ENCODE measurements at places on chromosomes 5 and 9.

DNA sequence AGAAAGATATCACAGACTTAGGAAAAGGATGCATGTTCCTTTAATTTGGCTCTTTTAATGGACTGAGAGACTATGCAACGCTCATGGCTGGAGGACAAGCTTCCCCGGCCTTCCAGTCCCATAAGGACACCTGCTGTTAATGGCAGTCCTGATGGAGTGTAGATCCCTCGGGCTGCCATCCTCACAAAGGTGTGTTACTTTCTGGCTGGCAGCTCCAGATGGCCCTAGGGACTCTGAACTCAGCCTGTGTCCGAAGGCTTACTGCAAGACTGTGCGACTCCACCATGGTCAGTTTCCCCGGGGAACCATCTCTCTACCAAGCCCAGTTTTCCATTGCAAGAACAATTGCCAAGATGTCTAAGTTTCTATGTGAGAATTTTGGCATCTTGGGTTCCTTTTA lies 25.5 kb upstream of the KCNIP1 start:
- DNase-seq: no peak

GRCh38 chr5:79518718-79519117 lies 4.8 kb upstream of the HOMER1 start:
- DNase-seq: no peak

DNA sequence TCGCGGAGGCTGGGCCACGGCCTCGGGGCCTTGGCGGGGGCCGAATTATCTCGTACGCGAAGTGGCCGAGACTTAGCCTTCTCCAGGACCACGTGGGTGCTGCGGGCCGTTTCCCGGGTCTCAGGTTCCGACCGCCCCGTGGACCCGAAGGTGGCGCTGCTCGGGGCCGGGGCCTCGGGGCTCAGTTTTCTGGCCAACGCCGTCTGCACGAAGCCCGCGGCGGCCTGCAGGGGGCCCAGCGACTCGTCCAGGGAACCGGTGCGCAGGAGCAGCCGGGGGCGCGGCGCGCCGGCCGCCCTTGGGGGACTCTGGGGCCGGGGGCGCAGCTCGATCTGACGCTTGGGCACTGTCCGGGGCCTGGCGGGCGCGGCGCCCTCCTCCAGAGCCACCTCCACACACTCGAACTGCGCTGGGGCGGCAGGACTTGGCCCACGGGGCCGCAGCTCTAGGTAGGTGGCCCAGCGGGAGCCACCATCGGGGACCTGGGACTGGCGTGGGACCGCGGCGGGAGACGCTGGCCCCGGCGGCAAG lies 716 bp downstream of the PROB1 start:
- DNase-seq: peak; percentile 59

- DNase-seq: no peak
These were observed 4.8 kb upstream of the DIAPH1 start for GRCh38 chr5:141623611-141624010.

GRCh38 chr5:137263371-137264005 lies 235.6 kb downstream of the SPOCK1 start:
- no peak for DNase-seq

- DNase-seq: peak; percentile 53
These were observed 27.4 kb downstream of the SNX30 start for GRCh38 chr9:112777914-112778313.

GRCh38 chr5:7541898-7542297 lies 146.0 kb downstream of the ADCY2 start:
- DNase-seq: no peak

- no peak for DNase-seq
These were observed 61.4 kb upstream of the NFIL3 start for GRCh38 chr9:91485006-91485405.

GRCh38 chr9:81855538-81855937 lies 72.7 kb upstream of the SPATA31D4 start:
- no peak for DNase-seq

DNA sequence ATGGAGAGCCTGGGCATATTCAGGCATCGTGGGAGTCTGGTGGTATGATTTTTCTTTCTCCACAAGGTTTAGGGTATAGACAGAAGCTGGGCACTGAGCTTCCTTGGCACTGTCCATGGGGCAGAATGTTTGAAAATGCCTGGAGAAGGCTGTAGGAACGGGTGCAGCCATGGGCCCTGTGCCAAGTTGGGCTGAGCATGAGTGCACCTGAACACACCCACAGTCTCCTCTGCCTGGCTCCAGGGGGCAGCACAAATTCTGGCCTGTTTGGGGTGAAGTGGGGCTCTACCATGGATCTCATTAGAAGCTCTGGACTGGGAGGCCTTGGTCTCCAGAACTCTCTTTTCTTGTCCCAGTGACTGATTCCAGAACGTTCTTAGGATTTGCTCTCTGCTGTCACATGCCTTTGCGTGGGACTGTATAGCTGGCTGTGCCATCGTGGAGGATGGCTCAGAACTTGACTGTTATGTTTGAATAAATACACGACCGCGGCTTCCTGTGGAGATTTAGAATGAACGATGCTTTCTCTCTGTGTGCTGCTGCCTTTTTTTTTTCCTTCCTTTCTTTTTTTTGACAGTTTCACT lies 229.8 kb downstream of the FANCC start:
- DNase-seq: no peak

DNA sequence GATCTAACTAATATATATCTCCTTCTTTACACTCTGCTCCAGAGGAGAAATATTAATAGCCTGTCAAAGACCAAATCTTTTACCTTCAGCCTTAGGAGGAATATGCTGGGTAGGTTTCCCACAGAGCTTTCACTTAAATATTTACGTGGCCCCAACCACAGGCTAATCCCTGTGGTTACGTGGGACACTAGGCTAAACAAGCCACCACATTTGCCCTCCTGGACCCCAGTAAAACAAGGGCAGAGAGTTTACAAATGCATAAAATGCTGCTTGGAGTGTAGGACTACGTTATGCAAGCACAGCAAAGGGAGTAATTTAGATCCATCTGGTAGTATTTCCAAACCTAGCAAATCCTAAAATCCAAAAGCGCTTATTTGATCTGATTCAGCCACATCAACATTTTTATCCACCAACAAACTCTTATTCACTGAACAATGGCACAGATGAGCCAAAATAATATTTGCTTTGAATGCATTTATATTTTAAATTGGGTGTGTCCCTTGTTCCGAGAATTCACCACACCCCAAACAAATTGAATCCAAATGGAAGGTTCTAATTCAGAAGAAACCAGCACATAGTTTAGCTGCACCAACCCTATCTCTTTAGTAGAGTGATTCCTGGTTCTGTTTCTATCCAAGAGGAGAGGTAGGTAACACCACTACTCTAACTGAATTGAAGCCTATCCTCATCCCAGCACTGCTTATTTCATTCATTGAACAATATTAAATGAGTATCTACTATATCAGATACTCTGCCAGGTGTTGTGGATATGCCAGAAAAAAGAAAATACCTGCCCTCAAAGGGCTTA lies 179.0 kb downstream of the TSSK1B start:
- DNase-seq: no peak

Measured in AG20443 (cell line).